Peyer's patch (tissue), 4 donors: ENCODE measurements at places on chromosomes 5 and 9. TPM values are rescaled to one million over a fixed set of nuclear protein-coding genes. Genes with fewer than 3 reads are reported as not detected.

The C9 gene
- total RNA-seq = not detected

DNA sequence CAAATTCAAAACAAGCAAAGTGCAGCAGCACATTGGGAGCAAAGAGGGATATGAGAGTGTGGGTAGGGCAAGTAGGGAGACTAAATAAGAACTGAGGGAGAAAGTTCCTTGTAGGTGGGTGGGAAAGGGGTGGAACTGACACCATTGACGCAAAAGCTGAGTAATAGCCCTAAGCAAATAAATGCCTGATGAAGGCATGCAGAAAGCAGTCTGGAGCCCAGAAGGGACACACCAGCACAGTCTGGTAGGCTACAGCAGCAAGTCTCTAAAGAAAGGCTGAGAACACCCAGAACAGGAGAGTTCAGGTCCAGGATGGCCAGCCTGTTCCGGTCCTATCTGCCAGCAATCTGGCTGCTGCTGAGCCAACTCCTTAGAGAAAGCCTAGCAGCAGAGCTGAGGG, at the start of gene INSL4:
Gene INSL4 (plus strand): TSS at position 208 of the 400 bp plus-strand sequence. CDS start 105 bp downstream, at position 313.
- no peaks in the 10 kb centered on the region for H3K27me3 ChIP-seq
- no peaks in the 10 kb centered on the region for H3K36me3 ChIP-seq
- H3K4me3 ChIP-seq = no peak within 1 kb of the TSS
- no peaks in the 10 kb centered on the region for H3K4me1 ChIP-seq

GRCh38 chr9:27440888-27441740, 83.0 kb upstream of the IFNK start:
- no peak for DNase-seq
- H3K27me3 ChIP-seq = no peaks in the 10 kb centered on the region
- H3K4me3 ChIP-seq = no peak overlapping the region
- no peaks in the 10 kb centered on the region for H3K36me3 ChIP-seq

- H3K27ac ChIP-seq = no peak overlapping the region
- no peaks in the 10 kb centered on the region for H3K36me3 ChIP-seq
- H3K4me3 ChIP-seq = no peak overlapping the region
- no peaks in the 10 kb centered on the region for H3K27me3 ChIP-seq
- H3K4me1 ChIP-seq = peaks cover 12% of the 10 kb centered on the region
These were observed 3.4 kb downstream of the DOLK start for GRCh38 chr9:128943832-128944620.

DNA sequence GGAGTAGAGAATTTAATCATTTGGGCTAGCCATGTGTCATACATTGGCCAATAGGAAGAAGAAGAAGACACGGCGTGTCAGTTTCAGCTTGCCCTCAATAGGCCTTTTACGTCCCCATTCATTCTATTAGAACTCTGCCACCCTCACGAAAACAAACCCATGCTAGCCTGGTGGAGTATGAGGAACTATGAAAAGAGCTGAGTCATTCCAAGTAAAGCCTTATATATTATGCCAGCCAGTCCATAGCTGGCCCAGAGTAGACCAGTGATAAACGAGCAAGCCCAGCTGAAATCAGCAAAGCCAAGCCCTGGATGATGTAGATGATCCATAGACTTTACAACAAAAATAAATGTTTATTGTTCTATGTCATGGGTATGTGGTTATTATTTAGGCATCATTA, 895.1 kb downstream of the TLE1 start:
- H3K36me3 ChIP-seq = no peaks in the 10 kb centered on the region
- no peak overlapping the region for H3K4me3 ChIP-seq
- no peak overlapping the region for H3K27ac ChIP-seq
- DNase-seq = no peak
- peaks cover 10% of the 10 kb centered on the region for H3K4me1 ChIP-seq

The COL27A1 gene
- 7.6 TPM for total RNA-seq

- no peaks in the 10 kb centered on the region for H3K27me3 ChIP-seq
- H3K27ac ChIP-seq = no peak overlapping the region
- H3K4me3 ChIP-seq = no peak overlapping the region
These were observed 4.9 kb downstream of the ACSL6 start for GRCh38 chr5:132006331-132007120.

The ADAMTSL2 gene
- total RNA-seq = 0.40 TPM

GRCh38 chr9:74172874-74173273, 324.3 kb upstream of the RORB start:
- DNase-seq = no peak
- no peak overlapping the region for H3K27ac ChIP-seq
- no peaks in the 10 kb centered on the region for H3K27me3 ChIP-seq

The HEMGN gene
- total RNA-seq = not detected

DNA sequence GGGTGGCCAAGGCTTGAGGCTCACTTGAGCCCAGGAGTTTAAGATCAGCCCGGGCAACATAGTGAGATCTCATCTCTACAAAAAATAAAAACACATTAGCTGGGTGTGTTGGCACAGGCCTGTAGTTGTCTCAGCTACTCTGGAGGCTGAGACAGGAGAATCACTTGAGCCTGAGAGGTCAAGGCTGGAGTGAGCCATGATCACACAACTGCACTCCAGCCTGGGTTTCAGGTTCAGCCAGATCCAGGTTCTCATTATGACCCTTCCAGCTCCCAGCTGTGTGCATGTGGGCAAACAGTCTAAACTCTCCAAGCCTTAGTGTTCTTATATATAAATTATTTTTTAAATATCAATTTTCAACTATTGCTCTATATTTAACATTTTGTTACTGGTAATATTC, 67.9 kb downstream of the ALDH7A1 start:
- H3K27me3 ChIP-seq = no peaks in the 10 kb centered on the region
- H3K4me3 ChIP-seq = no peak overlapping the region
- no peak overlapping the region for H3K27ac ChIP-seq
- no peaks in the 10 kb centered on the region for H3K36me3 ChIP-seq
- no peak for DNase-seq

- H3K4me1 ChIP-seq = no peaks in the 10 kb centered on the region
- peak overlapping the region; percentile 59 for H3K4me3 ChIP-seq
- no peaks in the 10 kb centered on the region for H3K36me3 ChIP-seq
These were observed 1.1 kb upstream of the LPAR1 start for GRCh38 chr9:111039231-111039906.

DNA sequence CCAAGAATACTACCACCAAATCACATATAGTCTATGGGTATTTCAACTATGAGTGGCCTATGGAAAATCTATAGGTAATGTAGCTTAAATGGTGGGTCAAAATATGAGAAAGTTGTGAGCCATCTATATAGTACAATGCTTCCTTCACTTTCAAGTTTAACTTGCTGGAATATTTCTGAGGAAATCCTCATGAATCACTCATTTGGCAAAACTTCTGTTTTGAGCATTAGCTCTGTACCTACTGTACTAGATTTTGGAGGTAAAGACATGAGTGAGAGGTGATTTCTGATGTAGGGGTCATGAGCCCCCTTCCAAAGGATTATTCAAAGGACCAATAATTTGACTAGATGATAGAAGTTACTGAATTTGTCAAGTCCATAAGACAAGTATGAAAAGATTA, 80.6 kb upstream of the DAB2 start:
- DNase-seq = no peak
- no peaks in the 10 kb centered on the region for H3K4me1 ChIP-seq
- H3K36me3 ChIP-seq = no peaks in the 10 kb centered on the region
- H3K4me3 ChIP-seq = no peak overlapping the region

The PCDHGA11 gene
- 1.1 TPM for total RNA-seq

The PCDHGA10 gene
- 7.7 TPM for total RNA-seq

- no peak overlapping the region for H3K27ac ChIP-seq
- no peak overlapping the region for H3K4me3 ChIP-seq
- H3K36me3 ChIP-seq = no peaks in the 10 kb centered on the region
These were observed 9.2 kb downstream of the LIFR start for GRCh38 chr5:38547257-38547656.

The PDZD2 gene
- total RNA-seq = 0.53 TPM

GRCh38 chr9:14306672-14307660, 7.0 kb downstream of the NFIB start:
- DNase-seq = no peak
- no peak overlapping the region for H3K27ac ChIP-seq
- H3K4me1 ChIP-seq = peaks cover 19% of the 10 kb centered on the region
- H3K36me3 ChIP-seq = peaks cover 7% of the 10 kb centered on the region
- no peak overlapping the region for H3K4me3 ChIP-seq

The NPR2 gene
- 15.2 TPM for total RNA-seq

The RUFY1 gene
- 25.0 TPM for total RNA-seq

The TMEM38B gene
- total RNA-seq = 18.0 TPM

The RNF183 gene
- total RNA-seq = 0.35 TPM

DNA sequence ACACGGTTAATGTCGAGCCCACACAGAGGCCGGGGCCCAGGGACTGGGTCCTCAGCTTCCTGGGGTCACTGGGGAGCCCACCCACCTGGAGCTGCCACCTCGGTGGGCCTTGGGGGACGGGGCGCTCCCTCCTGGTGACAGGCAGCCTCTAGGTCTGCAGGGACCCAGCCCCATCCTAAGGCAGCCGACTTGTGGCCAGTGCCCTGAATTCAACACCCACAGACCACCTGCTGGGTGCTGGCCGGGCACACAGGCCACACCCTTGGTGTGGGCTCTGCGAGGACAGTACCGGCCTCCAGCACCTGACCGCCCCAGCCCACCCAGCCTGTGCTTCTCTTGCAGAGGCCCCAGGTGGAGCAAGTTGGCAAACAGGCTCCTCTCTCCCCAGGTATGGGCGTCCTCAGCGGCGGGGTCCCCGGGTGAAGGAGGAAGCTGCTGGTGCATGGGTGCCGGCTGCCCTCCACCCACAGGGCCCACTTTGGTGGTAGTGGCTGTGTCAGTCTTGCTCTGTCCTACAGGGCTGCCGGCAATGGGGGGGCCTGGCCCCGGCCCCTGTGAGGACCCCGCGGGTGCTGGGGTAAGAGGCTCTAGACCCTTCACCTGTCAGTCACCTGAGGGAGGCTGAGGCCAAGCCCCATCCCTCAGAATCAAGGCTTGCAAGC, 8.3 kb downstream of the ENTPD8 start:
- H3K4me3 ChIP-seq = no peak overlapping the region
- H3K27me3 ChIP-seq = no peaks in the 10 kb centered on the region
- no peak overlapping the region for H3K27ac ChIP-seq

The PDCD1LG2 gene
- total RNA-seq = not detected

DNA sequence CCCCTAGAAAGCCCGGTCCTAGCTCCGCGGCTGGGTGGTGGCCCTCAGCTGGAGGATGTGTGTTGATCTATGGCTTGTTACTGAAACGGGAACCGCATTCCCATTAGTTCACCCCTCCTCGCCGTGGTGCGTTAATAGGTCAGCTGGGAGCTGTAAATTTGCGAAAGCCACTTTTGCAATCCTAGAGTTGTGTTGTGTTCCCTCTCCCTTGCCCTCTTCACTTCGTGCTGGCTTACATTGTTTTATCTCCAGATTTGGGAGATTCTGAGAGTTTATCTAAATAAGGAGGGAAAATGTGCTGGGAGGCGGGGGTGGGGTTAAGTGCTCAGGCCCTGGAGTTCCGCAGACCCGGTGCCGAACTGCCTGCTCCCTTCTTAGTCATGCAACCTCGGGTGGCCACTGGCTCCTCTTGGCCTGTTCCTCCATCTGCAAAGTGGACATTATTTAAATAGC, 62.8 kb downstream of the HMCN2 start:
- no peaks in the 10 kb centered on the region for H3K27me3 ChIP-seq
- H3K4me3 ChIP-seq = no peak overlapping the region
- peak; percentile 19 for DNase-seq
- no peaks in the 10 kb centered on the region for H3K4me1 ChIP-seq
- H3K27ac ChIP-seq = peak overlapping the region; percentile 62
- no peaks in the 10 kb centered on the region for H3K36me3 ChIP-seq

- H3K4me3 ChIP-seq = no peak overlapping the region
- H3K4me1 ChIP-seq = no peaks in the 10 kb centered on the region
- H3K27me3 ChIP-seq = no peaks in the 10 kb centered on the region
- no peaks in the 10 kb centered on the region for H3K36me3 ChIP-seq
These were observed 49.7 kb downstream of the BASP1 start for GRCh38 chr5:17267106-17267505.

- H3K36me3 ChIP-seq = no peaks in the 10 kb centered on the region
- H3K27ac ChIP-seq = no peak overlapping the region
- H3K4me3 ChIP-seq = no peak overlapping the region
- H3K4me1 ChIP-seq = no peaks in the 10 kb centered on the region
- no peaks in the 10 kb centered on the region for H3K27me3 ChIP-seq
- no peak for DNase-seq
These were observed 5.9 kb upstream of the FBXL17 start for GRCh38 chr5:108387758-108388157.

DNA sequence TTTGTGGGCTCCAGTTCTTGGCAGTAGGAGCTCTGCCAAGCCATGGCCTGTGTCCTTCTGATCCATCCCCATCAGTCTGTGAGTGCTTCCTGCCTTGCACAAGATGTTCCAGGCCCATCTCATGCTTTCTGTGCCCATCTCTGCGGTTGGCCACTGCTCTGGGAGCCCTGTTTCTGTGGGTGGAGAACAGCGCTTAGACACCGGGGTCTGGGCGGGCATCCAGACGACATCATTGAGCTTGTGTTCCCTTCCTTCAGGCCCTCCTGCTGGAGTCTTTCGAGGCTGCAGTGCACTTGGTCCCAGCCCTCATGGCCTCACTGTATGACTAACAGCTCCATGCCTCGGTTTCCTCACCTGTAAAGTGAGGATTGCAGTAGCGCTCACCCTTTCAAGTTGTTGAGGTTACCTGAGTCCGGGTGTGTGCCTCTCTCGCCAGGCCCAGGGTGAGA, 14.9 kb upstream of the CARD19 start:
- no peak overlapping the region for H3K4me3 ChIP-seq
- no peaks in the 10 kb centered on the region for H3K27me3 ChIP-seq
- peak; percentile 31 for DNase-seq
- H3K4me1 ChIP-seq = no peaks in the 10 kb centered on the region
- no peak overlapping the region for H3K27ac ChIP-seq

DNA sequence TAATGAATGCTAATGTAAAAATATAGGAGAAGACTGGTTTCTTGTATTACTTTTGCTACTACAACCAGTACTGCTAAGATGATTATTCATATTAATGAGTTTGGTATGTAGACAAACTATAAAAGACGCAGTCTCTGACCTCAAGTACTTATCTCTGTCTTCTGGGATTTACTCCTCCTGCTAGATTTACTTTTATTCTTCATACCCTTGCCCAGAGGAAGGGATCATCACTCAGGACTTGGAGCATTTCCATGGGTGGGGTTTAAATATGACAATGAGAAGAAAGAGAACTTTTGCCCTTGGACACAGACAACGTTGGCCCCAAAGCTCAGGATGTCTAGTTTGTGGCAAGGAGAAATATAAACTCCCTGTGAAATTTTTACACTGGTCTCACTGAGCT, 126.1 kb downstream of the BNC2 start:
- no peaks in the 10 kb centered on the region for H3K4me1 ChIP-seq
- no peaks in the 10 kb centered on the region for H3K36me3 ChIP-seq
- no peaks in the 10 kb centered on the region for H3K27me3 ChIP-seq
- H3K4me3 ChIP-seq = no peak overlapping the region
- H3K27ac ChIP-seq = no peak overlapping the region

DNA sequence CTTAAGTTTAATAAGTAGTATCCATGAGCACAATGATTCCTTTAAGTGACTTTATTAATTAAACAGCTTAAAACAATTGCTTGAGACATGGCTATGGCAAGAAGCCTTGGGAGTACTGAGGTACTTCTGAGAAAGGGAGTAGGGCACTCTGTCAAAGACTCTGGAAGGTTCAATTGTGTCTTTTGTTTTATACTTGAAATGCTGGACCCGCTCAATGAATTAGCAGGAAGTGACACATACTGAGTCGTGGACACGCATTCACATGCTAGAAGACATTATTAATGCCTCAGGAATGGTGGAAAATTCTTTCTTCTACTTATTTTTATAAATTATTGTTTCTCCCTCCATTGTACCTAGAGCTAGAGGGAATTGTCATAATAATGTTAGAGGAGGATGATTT, 347.3 kb upstream of the ZNF608 start:
- no peaks in the 10 kb centered on the region for H3K36me3 ChIP-seq
- no peak overlapping the region for H3K4me3 ChIP-seq
- no peaks in the 10 kb centered on the region for H3K4me1 ChIP-seq
- no peak overlapping the region for H3K27ac ChIP-seq
- no peak for DNase-seq
- H3K27me3 ChIP-seq = no peaks in the 10 kb centered on the region
